RCC 7860 (cell line): ENCODE measurements at places on chromosomes 16 and 17.

GRCh38 chr16:61909074-61909473 lies 127.2 kb downstream of the CDH8 start:
- DNase-seq: no peak

DNA sequence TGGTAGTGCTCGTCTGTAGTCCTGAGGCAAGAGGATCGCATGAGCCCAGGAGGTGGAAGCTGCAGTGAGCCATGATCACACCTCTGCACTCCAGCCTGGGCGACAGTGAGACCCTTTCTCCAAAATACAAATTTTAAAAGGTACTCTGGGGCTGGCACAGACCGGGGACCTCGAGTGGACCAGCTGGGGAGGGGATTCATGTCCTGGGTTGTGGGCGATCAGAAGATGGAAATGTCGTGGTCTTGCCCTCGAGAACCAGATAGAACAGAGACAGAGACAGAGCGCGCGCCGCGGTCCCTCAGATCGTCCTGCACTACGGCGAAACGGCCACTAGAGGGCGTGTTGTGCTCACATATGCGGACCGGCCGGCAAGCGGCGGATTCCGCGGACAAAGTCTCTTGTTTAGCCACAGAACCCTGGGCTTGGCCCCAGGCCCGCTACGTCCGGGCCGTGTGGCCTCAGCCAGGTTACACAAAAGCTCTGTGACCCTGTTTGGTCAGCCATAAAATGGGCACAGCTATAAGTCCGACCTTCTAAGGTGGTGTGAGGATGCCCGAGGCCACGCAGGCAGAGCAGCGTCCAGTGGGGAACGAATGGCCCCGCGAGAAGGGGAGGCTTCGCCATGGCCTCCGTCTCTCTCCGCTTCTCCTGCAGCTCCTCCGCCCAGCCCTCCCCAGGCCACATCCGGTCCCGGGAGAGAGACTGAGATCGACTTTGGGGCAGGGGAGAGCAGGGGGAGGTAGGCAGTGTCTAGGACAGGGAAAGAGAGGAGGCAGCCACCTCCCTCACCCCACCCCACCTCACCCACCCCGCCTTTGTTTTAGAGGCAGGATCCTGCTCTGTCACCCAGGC lies 14.6 kb upstream of the SBK1 start:
- peak; percentile 44 for DNase-seq

- DNase-seq: no peak
Measured at GRCh38 chr16:27385398-27385797, 16.6 kb upstream of the IL21R start.

DNA sequence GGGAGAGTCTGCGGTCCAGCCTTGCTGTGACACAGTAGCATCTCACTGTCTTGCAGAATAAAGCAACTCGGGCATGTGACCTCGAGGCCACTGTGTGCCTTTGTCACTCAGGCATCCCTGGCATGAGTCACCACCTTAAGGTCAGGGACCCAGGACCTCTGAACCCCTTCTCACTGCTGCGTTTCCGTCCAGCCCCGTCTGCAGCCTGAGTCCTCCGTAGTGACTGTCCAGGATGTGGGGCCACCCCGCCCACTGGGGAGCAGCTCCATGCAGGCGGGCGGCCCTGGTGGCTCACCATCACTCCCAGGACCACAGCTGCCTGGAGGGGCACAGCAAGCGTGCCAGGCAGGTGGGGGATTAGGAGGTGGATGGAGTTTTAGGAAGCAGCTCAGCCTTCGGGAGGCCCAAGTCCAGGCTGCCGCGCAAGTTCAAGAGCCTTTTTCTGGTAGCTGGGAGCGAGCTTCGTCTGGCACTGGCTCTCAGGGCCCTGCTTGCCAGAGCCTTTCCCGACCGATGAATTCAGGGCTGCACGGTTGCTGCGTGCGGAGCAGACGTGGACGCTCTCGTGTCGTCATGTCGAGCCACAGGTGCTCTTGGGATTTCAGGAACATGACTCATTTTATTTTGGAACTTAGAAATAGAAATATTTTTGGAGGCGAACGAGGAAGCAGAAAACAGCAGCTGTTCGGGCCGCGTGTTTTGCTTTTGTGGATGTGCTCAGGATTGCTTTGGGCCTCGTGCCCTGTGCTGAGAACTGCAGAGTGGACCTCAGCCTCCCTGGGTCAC lies 16.8 kb downstream of the KCTD5 start:
- DNase-seq: no peak

DNA sequence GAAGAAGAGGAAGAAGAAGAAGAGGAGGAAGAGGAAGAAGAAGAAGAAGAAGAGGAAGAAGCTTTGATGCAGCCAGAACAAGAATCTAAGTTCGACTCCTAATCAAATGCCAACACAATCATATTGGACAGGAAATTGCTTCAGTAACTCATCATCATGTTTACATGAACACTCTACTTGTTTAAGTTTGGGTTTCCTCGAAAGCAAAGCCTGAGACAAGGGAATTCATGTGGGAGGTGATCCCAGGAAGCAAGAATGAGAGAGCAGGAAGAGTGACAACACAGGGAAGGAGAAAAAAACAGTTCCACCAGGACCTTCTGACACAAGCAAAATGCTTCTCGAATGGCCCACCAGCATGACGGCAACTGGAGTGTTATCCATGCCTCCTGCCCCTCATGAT lies 279.0 kb downstream of the PMP22 start:
- no peak for DNase-seq

DNA sequence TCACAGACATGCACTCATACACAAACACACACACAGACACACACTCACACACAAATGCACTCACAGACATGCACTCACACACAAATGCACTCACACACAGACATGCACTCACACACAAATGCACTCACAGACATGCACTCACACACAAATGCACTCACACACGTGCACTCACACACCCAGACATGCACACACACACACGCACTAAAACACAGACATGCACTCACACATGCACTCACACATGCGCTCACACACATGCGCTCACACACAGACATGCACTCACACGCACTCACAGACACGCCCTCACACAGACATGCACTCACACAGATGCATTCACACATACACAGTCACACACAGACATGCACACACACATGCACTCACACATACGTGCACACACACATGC lies 2.7 kb upstream of the ZNF469 start:
- DNase-seq: no peak

DNA sequence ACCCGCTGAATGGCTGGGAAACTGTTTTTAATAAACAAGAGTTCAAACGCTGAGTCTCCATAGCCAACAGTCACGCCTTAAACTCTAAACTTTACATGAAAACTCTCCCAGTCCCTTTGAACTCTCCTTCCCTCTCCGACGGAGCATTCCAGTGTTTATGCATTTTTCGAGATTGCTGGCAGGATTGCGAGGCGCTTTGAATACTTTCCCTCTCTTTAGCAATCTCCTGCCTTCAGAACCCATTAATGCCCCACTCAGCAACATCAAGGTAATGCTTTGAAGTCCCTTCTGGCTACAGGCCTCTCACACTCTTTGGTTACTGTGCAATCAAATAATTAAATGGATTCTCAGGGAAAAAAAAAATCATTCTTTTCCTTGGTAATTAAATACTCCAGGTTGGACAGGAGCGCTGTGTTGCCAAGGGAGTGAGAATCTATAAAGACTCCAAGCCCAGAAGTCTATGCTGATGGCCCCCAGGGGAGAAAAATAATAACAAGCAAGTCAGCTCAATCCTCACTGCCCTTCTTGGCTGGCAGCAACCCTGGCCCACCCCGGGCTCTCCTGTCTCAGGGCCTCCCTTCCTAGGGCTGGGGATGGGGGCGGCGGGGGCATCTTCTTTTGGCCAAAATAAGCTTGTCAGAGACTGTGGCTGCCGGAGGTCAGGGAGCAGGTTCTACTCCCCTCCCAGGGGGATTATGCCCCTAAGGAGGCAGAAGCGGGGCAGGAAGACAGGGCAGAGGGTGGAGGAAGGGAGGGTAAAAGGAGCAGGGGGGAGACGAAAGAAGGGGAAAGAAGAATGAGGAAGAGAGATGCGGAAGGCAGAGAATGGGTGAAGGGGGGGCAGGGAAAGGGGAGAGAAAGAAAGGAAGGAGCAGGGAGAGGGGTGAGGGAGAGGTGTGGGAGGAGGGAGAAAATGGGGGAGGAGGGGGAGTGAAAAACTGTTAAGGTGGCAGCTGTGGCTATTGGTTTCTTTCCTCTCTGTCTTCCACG lies 45.2 kb downstream of the AXIN2 start:
- no peak for DNase-seq

DNA sequence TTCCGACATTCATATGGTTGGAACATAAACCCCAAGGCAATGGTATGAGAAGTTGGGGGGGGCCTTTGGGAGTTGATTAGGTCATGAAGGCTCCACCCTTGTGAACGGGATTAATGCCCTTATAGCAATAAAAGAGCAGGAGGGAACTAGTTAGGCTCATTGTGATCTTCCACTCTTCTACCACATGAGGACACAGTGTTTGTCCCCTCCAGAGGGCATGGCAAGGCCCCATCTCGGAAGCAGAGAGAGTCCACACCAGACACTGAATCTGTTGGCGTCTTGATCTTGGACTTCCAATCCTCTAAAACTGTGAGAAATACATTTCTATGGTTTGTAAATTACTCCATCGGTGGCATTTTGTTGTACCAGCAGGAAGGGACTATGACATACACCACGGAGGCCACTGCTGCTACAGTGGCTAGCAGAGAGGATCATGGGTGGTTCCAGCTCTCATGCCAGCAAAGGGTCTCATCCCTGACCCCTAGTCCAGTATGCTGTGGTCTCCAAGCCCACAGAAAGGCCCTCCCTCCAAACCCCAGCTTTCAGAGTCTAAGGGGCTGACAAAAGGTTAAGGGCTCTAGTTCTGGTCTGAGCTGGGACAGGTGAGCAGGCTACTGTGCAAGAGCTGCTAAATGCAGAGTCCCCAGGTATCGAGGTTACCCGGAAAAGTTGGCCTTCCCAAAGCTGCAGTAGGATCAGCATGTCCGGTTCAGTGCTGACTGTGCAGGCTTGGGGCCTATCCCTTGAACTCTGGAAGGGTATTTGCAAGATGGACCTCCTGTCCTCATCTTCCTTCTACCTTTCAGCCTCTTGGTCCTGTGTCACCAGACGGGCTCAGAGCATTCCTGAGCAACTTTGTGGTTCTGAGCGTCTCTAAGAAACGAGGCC lies 12.2 kb downstream of the CCR7 start:
- no peak for DNase-seq

- DNase-seq: no peak
Measured at GRCh38 chr17:8175795-8176196, 384 bp downstream of the TMEM107 start.

GRCh38 chr16:66996324-66996982 lies 8.1 kb downstream of the CES4A start:
- peak; percentile 7 for DNase-seq

GRCh38 chr17:60941028-60941427 lies 263.4 kb downstream of the BCAS3 start:
- no peak for DNase-seq

DNA sequence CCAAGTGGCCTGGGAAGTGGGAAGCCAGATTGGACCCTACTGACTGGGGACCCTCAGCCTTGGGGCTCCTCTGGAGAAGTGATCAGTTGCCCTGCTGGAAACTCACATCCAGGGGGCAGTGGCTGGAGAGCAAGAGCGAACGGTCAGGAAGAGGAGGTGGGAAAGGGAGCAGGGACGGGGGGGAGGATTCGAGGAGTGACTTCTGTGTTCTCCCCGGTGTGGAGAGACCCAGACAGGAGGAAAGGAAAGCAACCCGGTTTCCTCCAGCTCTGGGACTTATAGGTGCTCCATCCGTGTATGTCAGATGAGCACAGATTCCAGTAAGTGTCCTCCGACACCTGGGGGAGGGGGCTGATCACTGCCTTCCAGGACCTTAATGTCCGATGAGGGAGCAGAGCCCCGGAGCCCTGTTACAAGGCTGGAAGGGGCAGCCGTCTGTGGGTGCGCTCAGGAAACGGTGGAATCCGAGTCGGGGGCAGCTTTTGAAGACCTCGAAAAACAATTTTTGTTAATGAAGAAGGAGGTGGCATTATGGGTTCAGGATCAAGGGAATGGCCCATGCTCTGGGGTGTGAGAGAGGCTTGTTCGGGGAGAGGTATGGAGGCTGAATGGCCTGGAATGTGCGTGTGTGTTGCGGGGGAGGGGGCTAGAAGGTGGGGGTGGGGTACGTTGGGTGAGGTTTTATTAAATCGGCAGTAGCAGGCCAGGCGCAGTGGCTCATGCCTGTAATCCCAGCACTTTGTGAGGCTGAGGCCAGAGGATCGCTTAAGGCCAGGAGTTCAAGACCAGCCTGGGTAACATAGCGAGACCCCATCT lies 34.8 kb upstream of the NDRG4 start:
- no peak for DNase-seq

DNA sequence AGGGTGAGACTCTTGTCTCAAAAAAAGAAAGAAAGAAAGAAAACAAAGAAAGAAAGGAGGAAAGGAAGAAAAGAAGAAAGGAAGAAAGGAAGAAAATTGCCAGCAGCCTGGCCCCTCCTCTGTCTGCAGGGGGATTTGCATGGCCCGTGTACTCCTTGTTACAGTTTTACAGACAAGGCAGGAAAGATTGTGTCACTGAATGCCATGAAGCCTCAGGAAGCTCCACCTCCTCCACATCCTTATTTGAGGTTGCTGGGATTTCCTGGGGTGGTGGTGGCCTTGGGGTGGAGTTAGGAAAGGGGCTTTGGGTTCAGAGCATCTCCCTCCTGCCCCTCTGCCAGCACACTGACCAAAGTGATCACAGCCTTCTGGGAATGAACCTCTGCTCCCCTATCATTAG lies 23.6 kb downstream of the CFAP20 start:
- DNase-seq: no peak

GRCh38 chr17:36481829-36482228 lies 4.7 kb upstream of the ZNHIT3 start:
- DNase-seq: no peak

GRCh38 chr17:71398800-71399219 lies 722.0 kb upstream of the SOX9 start:
- DNase-seq: no peak

GRCh38 chr16:86086471-86086870 lies 187.5 kb downstream of the IRF8 start:
- no peak for DNase-seq

- DNase-seq: peak; percentile 38
Measured at GRCh38 chr17:82684228-82684841, 14.2 kb downstream of the RAB40B start.

DNA sequence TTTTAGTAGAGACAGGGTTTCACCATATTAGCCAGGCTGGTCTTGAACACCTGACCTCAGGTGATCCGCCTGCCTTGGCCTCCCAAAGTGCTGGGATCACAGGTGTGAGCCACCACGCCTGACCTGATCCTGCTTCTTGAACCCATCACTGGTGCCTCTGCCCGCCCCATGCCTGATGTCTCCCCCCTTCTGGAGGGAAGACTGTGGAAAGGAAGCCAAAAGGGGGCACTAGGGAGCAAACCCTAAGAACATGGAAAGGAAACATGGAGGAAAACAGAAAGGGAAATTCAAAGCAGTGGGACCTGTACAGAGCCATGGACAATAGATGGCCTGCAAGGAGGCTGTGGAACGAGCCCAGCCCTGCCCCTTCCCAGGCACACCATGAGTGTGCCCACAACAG lies 31.1 kb upstream of the FASN start:
- DNase-seq: no peak

- DNase-seq: no peak
Measured at GRCh38 chr16:2206780-2207433, 1.7 kb downstream of the MLST8 start.

DNA sequence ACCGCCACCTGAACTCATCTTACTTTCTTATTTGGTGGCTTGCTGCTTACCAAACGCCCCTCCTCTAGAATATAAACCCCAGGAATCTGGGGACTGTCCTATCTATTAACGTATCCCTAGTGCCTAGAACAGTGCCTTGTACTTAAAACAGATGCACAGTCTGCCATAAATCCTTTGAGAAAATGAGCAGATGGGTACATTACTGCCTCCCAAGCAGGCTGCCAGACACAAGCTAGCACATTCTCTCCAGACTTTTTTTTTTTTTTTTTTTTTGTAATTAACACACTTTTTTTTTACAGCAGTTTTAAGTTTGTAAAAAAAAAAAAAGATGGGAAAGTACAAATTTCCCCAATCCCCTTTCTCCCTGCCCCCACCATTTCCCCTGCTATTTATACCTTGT lies 57.3 kb upstream of the RPL38 start:
- no peak for DNase-seq
